HT-29 (cell line): ENCODE measurements at places on chromosomes 4 and X.

- no peak for DNase-seq
Measured at GRCh38 chr4:114077610-114078009, 98.2 kb upstream of the ARSJ start.

GRCh38 chrX:150410513-150410912, 47.4 kb downstream of the MAMLD1 start:
- no peak for DNase-seq

GRCh38 chr4:77505275-77505957, 100.2 kb upstream of the CXCL13 start:
- DNase-seq: no peak

- DNase-seq: peak; percentile 28
Measured at GRCh38 chr4:82217986-82218715, 155.6 kb downstream of the HNRNPD start.

DNA sequence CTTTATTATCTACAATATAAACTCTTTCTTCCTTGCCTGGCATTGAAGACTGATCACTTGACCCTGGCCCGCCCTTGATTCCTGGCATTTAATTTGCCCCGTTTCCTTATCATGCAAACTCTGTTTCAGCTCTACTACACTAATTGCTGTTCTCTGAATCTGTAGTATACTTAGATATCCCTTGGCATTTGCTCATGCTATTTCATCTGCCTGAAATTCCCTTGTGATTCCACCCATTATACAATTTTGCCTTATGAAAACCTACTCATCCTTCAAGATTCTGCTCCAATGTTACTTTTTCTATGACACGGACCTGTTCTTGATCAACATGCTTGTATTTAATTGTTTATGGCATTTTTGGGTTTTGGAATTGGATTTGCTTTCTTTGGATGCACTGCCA, 459.9 kb upstream of the AMOT start:
- DNase-seq: no peak

DNA sequence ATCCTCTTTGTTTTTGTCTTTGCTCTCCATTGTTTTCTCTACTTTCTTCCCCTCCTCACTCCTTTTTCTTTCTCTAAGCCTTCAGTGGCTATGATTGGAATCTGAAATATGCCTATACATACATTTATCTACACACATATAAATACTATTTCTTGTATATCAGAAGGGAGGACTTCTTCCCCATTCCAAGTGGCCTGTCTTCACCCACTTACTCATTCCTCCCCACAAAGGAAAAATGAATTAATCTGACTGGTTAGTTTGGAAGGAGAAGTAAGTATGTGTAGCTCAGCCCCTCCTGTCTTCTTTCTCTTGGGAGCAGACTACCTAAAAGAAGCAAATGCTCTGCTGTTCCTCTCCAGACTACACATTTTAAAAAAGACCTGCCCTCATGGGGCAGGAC, 17.7 kb downstream of the GUCY2F start:
- no peak for DNase-seq

- DNase-seq: no peak
Measured at GRCh38 chr4:6803246-6803645, 20.7 kb downstream of the KIAA0232 start.

GRCh38 chr4:168740691-168741090, 243.8 kb downstream of the PALLD start:
- DNase-seq: no peak

GRCh38 chr4:119932277-119932676, 134.4 kb downstream of the MAD2L1 start:
- no peak for DNase-seq

DNA sequence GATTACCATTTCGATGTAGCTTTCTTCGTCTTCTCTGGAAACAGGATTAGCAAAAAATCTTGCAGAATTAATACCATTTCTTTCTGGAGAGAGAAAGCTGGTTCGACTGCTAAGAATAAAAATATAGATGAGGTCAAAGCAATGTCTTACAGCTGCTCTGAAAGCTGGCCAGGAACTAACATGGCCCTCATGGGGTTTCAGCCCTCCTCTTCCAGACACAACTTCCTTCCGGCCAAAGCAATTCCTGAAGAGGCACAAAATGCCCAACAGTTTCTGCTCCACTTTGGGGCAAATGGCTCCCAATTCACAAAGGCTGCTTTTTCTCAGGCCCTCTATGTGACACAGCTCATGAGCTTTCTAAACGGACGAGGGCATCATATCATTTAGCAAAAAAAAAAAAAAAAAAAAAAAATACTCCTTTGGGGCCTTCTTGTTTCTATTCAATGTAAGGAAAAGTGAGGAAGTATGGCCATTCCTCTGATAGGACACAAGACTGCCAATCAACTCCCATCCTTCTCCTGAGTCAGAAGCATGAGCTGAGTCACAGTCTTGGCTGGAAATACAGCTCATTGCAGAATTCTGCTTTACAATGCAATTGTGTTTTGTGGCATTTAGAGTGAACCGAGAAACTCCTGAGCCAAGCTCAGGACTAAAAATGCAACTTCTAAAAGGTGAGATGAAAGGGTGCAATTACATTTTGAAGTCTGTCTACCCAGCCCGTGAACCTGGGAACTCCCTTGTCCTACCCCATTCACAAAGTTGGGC, 42.7 kb upstream of the CTAG2 start:
- DNase-seq: no peak

DNA sequence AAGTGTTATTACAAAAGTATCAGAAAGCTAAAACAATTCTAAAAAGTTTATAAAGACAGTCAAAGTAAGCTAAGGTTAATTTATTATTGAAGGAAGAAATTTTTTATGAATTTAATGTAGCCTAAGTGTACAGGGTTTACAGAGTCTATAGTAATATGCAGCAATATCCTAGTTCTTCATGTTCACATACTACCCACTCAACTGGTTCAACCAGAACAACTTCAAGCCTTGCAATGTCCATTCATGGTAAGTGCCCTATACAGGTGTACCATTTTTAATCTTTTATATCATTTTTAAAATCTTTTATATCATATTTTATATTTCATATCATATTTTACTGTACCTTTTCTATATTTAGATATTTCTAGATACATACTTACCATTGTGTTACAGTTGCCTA, 34.3 kb downstream of the COL4A5 start:
- DNase-seq: no peak

GRCh38 chr4:1751919-1752283, 30.6 kb downstream of the TACC3 start:
- DNase-seq: no peak

DNA sequence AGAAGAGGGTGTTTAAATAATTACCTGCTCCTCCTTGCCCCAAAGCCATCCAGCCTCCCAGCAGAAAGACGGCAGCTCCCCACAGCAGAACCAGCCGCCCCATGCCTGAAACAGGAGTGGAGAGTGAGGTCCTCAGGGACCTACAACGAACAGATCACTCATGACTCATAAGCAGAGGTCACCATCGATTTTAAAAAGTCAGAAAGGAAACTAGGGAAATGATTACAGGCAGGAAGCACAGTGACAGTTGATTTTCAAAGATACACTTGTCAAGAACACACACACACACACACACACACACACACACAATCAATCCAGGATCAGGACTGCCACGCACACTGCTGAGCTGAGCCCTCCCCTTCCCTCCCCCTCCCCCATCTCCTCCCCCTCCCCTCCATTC, at the start of gene CRLF2:
Gene CRLF2 (minus strand): TSS at position 118 of the 400 bp plus-strand sequence. CDS start 15 bp downstream, at position 103.
- DNase-seq: no peak

GRCh38 chrX:152646961-152647360, 9.3 kb downstream of the GABRQ start:
- no peak for DNase-seq

DNA sequence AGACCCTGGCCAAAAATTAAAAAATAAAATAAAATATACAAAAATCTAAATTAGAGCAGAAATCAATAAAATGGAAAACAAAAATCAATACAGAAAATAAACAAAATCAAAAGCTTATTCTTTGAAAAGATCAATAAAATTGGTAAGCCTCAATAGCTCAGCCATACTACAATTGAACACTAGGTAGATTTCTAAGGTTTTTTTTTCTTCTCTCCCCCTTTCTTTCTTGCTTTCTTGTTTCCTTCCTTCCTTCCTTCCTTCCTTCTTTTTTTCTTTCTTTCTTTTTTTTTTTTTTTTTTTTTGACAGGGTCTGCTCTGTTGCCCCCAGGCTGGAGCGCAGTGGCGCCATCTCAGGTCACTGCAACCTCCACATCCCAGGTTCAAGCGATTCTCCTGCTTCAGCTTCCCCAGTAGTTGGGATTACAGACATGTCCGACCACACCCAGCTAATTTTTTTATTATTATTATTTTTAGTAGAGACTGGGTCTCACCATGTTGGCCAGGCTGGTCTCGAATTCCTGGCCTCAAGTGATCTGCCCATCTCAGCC, 23.4 kb upstream of the PPP3CA start:
- DNase-seq: no peak

GRCh38 chrX:47706575-47706974, 47.6 kb upstream of the UXT start:
- DNase-seq: no peak

- DNase-seq: no peak
Measured at GRCh38 chrX:154981116-154981411, 41.5 kb downstream of the F8 start.

- peak; percentile 43 for DNase-seq
Measured at GRCh38 chr4:146398896-146399445, 122.8 kb downstream of the SLC10A7 start.

DNA sequence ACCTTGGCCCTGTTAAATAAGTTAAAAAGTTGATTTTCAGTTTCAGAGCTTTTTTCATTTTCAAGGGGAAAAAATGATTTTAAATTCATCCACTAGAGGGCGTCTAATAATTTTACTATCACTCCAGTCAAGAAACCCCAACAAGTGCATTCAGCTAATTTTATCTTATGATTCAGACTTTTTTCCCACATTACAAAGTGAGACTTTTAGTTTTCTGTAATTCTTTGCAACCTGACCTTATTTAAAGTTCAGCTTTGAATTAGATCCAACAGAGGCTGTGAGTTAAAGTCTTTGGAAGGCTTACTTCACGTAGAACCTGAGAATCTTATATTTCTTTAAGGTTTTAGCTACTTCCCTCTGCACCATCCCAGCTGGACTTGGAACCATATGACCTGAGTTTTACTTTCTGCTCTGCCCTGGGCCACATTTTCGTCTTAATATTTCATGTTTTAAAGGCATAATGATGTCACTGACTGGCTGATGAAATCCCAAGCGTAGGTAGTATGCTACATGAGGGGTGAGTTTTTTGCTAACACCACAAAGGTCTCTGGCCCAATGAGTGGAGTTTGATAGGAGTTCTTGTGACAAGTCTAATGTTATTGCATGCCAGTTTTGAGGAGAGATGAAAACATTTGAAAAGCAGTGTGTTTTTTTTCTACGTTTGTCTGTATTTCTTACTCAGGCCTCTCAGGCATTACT, 7.2 kb downstream of the GNRHR start:
- peak; percentile 43 for DNase-seq

- DNase-seq: peak; percentile 53
Measured at GRCh38 chrX:22666441-22666840, 333.3 kb upstream of the DDX53 start.

- no peak for DNase-seq
Measured at GRCh38 chr4:184768296-184768695, 34.4 kb upstream of the CENPU start.

GRCh38 chr4:180696460-180697092, 1546.6 kb upstream of the TENM3 start:
- no peak for DNase-seq

DNA sequence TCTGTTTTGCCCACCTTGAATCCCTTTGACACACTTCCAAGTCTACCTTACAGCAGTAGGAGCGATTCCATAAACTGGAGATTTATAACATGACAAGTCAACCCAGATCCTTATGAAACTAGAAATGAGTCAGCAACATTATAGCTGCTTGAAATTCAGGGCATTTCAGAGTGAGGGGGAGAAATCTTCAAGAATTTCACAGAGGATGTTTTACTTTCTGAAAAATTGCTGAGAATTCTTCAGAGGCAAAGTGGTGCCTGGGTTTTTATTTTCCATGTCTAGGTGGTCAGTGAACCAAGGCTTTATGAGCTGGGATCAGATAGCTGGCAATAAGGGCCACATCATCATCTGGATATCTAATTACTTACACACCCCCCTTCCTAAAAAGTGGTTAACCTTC, 119.8 kb downstream of the PPARGC1A start:
- no peak for DNase-seq

DNA sequence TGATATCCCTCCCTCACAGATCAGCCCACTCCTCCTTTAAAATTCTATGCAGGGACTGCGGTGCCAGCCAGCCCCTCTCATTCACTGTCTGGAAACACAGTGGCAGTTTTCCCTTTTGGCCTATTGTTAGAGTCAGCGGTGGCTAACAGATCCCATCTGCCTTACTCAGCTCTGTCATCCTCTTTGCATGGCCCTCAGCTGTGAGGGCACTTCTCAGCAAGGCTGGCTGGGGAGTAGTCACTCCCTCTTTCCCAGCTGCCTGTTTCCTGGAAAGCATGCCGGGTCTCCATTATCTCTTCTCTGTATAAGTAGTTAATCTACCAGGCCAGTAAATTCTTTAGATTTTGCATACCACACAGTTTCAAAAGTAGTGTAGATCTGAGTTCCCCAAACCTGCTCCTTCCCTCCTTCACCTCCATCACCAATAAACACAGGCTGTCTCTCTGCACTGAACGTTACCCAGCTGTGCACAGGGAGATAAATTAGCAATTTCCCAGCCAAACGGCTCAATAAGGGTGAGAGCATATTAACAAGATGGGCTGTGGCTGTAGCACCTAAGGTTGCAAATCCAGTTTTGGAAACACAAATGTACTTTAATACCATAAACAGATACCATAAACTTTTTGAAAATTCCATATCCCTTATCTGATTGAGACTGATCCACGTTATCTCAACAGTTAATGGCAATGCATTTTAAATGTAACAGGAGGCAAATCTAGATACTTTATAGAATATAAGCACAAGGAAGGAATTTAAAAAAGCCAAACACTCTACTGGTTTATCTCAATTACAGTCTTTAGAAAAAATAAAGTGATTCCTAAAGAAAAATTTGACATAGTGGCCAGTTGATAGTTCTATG, 229.3 kb downstream of the ANKRD50 start:
- DNase-seq: peak; percentile 42

DNA sequence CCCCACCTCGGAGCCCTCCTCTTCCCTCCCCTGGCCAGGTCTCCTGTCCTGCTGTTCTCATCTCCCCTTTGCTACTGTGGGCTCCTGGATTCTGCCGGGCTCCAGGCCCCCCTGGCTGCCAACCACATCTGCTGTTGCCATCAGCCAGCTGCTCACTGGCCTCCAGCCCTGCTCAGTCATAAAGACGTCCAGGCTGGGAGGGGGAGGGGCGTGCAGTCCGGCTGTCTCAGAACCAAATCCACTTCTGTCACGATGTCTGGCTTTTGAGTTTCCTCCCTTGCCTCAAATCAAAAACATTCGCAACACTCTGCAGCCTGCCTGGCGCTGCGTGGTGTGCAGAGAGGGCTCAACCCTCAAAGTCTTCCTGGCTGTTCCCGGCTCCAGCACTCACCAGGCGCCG, 7.1 kb downstream of the RASL11B start:
- DNase-seq: no peak

- DNase-seq: peak; percentile 48
Measured at GRCh38 chrX:73916931-73917667, 354.1 kb downstream of the CHIC1 start.

GRCh38 chrX:47581731-47582647, at the start of gene TIMP1:
Gene TIMP1 (plus strand): TSS chrX:47582436. CDS start chrX:47583416, 980 bp downstream.
- peak; percentile 84 for DNase-seq

GRCh38 chr4:60452266-60452665, 747.9 kb upstream of the ADGRL3 start:
- no peak for DNase-seq

GRCh38 chr4:83112678-83113428, 1.7 kb downstream of the PLAC8 start:
- peak; percentile 49 for DNase-seq

GRCh38 chr4:147599206-147599605, 18.0 kb upstream of the TMEM184C start:
- DNase-seq: no peak
